ENCODE measurements at places on chromosomes 13 and 19.
A peak's percentile ranks its signal among the peaks of the same experiment; 100 is the strongest.

GRCh38 chr19:10828981-10829821 lies 6.8 kb downstream of the TMED1 start:
- no peak for DNase-seq

DNA sequence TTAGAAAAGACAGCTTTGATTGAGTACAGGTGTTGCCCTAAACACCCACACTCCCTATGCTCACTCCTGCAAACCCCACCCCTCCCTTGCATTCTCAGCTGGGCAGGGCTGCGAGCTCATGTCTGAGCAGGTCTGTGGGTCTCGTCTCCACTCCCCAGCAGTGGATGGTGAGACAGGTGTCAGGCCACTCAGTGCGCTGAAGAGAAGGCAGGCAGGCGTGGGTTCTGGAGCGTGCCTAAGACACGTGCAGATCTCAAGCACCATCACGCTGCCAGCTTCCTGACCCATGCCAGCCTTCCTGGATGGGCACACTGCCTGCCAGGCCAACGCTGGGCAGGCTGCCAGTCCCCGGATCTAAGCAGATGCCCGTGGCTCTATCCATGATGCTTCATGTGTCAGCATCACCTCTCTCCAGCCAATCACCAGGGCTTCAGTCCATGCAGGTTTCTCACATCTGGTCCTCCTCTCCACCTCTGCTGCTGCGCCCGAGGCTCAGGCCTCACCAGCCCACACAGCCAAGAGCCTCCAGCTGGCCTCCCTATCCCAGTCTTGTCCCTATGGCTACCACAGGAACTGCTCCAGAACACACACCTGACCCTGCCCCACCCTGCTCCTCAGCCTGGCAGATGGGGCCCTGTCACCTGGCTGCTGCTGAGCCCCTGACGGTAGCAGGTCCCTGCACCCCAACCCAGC lies 42.6 kb downstream of the EPS15L1 start:
- DNase-seq: peak; percentile 91

- peak; percentile 64 for DNase-seq
These were observed 1.4 kb upstream of the RAVER1 start for GRCh38 chr19:10334588-10335351.

DNA sequence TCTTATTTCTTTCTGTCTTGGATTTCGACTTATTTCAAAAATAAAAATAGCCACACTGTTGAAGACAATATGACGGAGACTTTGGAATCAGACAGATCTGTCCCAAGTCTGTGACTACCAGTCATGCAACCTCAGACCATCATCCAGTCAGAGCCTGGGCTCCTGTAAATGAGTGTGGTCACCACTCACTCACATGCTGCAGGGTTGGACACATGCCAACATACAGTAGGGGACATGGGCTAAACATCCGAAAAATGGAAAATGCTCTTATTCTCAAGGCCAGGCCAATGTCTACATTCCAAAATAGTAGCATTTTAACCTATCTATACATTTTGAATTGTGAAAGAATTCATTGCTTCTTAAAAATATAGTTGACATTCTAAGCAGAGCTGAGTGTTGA lies 75.5 kb upstream of the EDNRB start:
- no peak for DNase-seq

DNA sequence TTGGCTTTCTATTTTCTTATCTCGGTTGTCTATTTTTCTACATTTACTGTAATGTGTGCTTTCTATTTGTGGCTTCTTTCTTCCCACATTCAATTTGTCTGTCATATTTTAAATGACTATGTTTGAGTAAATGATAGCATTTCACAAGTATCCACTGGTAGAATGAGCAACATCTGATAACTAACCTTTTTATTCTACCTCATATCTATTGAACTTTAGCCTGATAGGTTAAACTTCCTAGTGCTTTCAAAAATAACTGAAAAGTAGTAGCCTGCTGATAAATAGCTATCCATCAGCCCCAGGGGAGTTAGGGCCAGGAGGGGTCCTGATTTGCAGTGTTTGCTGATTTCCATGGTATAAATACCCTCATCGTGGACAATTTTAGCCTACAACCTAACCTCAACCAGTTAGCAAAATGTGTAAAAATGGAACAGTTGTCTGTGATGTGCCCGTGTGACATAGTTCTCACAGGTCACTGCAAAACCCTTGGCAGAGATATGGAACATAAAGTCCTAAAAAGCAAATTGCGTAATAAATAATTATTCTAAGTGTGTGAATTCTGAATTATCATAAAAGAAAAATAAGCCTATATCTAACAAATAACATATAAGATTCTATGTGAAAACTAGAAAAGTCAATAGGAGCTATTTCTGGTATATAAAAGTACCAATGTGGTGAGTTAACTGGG lies 32.1 kb downstream of the KCTD12 start:
- no peak for DNase-seq

DNA sequence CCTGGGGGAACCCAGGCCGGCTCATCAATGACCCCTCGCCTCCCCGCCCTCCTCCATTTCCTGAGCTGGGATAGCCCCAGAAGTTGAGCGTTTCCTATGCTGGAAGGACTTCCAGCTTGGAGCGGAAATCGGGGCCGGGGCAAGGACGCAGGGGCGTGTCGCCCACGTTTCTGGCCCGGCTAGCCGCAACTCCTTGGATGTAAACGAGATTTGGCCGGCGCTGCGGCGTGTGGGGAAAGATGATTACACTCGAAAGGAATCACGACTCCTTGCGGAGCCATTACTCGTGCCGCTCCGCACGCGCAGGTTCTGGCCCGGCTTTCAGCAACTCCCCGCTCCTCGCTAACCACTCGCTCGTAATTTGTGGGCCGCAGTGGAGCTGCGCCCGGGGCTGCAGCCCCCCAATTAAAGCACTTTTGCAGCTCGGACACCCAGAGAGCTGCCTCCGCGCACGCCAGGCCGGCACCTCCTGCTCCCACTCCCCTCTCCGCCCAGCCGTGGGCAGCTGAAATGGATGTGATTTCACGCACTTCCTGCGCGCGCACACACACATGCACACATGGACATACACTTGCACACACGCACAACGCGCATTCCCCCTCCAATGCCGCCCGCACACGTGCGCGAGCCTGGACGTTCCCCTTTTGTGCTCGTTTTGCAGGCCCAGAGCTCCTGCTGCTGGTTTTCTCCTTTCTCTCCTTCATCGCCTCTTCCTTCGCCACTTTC lies 15.7 kb downstream of the ZIC5 start:
- no peak for DNase-seq

DNA sequence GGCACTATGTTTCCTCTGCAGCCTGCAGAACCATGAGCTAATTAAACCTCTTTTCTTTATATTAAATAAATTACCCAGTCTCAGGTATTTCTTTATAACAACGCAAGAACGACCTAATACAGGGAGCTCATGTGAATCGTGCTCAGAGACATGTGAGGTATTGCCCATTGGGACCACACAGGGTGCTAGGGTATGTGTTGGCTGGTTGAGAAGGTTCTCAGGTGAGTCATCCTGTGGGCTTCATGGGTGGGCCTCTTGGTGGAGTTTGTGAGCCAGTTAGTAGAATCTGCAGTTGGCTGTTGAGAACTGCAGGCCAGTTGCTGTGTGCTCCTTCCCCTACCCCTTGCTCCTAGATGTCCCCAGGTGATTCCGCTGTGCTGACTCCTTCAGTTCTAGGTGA lies 163.0 kb downstream of the HS6ST3 start:
- no peak for DNase-seq

DNA sequence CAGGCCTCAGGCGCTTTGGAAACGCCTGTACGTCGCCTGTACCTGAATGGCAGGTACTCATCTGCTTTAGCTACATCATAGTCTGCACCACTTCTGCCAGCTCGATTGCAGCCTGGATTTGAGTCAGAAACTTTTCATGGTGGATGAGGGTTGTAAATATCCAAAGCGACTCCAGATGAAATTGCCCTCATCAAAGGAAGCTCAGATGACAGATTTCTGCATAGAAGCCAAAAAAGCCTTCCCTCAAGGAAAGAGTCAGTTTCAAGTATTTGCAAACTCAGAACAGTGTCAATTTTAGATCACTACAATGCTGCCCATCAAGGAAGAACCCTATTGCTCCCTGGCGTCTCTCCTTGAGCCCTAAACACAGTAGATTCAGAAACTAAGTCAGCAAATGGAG lies 38.8 kb upstream of the IGFL4 start:
- no peak for DNase-seq

DNA sequence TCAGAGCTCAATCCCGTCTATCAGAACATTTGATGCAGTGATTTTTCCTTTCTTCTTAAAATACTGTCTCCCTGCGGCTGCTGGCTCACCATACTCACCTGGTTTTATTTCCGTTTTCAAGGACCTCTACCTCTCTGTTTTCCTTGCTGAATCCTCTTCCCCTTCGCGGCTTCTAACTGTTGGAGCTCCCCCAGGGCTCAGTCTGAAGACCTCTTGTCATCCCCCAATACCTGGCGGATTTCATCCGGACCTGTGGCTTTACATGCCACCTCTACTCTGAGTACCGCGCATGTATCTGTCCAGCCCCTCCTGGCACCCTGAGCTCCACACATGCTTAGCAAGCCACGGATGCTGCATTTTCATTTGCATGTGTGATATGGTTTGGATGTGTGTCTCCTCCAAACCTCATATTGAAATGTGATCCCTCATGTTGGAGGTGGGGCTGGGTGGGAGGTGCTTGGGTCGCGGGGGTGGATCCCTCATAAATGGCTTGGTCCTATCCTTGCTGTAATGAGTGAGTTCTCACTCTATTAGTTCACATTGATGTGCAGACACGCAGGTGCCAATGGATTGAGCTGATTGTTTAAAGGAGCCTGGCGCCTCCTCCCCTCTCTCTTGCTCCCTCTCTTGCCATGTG lies 106.2 kb upstream of the LSM14A start:
- no peak for DNase-seq

DNA sequence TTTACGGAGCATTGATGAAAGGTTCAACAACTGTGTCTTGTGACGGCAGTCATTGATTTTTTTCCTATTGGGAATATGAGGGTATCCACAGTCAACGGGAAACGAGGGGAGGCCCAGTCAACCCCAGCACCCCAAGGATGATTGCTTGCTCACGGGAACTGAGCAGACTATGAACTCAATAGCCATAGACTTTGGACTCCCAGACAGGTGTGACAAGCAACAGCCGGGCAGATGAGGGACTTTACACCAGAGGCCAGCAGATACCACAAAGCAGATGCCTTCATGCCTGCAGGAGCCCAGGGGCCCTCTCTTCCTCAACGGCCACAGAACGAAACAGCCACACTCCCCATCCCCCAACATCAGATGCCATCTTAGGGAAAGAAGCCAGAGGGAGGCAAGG lies 80.3 kb upstream of the FLT1 start:
- DNase-seq: no peak

DNA sequence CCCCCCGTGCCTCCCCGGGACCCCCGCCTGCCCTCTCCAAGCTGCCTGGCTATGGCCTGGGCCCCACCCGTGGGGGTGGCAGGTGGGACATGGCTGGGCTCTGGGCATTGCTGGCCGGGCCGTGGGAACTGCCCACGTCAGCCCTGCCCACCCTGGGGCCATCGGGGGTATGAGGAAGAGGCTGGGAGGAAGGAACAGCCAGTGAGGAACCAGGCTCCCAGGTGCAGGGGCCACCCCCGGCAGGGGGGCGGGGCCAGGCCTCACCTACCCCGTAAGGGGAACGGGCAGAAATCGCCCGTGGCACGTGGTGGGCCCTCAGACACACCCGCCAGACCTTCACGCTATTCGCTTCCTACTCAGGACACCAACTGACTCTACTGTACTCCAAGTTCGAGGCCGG lies 22.4 kb downstream of the TCF3 start:
- no peak for DNase-seq

DNA sequence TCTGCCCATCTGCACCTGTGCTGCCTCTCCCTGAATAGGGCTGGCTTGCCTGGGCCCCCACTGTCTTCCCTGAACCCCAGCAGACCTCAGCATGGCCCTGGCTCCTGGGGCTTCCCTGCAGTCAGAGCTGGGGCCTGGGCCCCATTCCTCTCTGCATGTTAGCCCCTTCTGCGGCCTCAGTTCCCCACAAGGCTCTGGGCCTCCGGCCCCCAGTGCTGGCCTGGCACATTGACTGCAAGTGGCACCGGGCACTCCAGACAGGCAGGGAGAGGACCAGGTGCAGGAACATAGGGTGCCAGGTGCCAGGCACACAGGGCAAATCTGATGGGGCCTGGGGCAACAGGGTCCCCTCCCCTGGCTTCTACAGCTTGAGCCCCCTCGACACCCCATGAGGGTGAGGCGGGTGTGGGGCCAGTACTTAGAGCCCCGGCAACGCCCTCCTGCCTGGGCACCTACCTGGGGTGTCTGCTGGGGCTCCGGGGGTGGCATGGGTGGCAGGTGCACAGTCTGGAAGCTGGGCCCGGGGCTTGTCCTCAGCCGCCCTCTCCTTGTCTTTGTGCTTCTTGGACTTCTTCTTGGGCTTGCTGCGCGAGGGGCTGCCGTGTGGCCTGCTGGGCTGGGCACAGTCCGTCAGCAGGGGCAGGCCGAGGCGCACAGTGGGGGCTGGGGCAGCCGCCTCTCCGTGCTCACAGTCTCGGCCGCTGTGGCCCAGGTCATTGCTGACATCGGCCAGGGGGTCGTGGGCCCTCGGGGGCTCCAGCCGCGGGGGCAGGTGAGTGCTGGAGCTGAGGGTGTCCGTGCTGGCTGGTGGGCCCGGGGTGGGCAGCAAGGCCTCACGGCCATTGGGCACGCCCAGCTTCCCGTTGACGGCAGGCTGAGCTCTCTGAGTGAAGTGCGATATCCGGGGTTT lies 12.3 kb upstream of the ISYNA1 start:
- no peak for DNase-seq

- no peak for DNase-seq
These were observed at the start of gene ANGPTL8 for GRCh38 chr19:11239377-11240000. Gene ANGPTL8, plus strand, starts transcription at chr19:11239619. Its CDS starts 19 bp downstream, at chr19:11239638.

- no peak for DNase-seq
These were observed 1039.5 kb upstream of the SLC10A2 start for GRCh38 chr13:104105418-104106355.

DNA sequence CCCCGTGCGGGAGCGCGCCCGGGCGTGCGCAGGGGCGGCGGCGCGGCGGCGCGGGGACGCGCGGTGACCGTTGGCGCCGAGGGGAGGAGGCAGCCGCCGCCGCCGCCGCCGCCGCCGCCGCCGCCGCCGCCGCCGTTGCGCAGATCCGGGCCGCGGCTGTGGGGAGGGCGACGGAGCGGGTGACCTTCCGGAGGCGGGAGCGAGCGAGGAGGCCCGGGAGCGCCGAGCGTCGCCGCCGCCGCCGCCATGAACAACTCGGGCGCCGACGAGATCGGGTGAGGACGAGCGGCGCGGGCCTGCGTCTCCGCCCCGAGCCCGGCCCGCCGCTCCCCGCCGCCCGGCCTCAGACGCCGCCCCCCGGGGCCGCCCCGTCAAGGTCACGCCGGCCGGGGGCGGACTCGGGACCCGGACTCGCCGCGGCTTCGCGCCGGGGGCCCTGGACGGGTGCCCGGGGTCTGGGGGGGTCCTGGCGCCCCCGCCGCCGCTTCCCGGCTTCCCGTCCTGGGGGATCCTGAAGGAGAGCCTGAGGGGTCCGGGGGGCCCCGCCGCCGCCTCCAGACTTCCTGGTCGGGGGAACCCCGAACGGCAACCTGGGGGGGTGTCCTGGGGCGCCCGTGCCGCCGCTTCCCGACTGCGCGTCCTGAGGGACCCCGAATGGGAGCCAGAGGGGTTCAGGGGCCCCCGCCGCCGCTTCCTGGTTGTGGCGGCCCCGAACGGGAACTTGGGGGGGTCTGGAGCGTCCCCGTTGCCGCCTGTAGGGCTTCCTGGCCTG lies at the start of gene DAZAP1:
DAZAP1 (plus strand) TSS at position 59 of the 772 bp plus-strand sequence; CDS start at position 247, 188 bp downstream.
- DNase-seq: no peak
